ENCODE measurements at places on chromosomes 6 and 20. TPM values are rescaled to one million over a fixed set of nuclear protein-coding genes. Genes with fewer than 3 reads are reported as not detected.
A peak's percentile ranks its signal among the peaks of the same experiment; 100 is the strongest.

ACTL10 gene
- not detected for polyA plus RNA-seq

ANKRD6 gene
- 2.5 TPM for polyA plus RNA-seq

FYN gene
- 5.8 TPM for polyA plus RNA-seq

MICB gene
- 5.9 TPM for polyA plus RNA-seq

VWA7 gene
- polyA plus RNA-seq, result 1.1 TPM

ENPP5 gene
- not detected for polyA plus RNA-seq

MYH7B gene
- 0.23 TPM for polyA plus RNA-seq

- DNase-seq, result no peak
Measured at GRCh38 chr20:61661583-61661982, 404.1 kb downstream of the TAF4 start.

DNA sequence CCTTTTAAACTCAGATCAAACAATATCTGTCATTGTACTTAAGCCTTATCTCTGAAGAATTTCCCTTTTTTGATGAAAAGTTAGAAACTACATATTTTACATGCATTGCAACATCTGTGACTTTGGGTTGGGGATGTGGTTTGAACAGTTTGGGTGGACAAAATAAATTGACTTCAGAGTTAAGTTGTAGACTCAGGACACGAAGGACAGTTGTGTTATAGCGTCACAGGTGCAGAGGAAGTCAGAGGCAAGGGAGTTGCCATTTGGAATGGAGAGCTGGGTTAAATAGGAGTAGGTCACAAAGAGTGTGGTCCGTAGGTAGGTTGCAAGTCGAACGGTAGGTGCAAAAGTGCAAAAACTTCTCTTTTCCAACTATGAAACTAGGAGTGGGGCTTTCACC, 46.0 kb downstream of the ZFAND3 start:
- no peak for DNase-seq

DNA sequence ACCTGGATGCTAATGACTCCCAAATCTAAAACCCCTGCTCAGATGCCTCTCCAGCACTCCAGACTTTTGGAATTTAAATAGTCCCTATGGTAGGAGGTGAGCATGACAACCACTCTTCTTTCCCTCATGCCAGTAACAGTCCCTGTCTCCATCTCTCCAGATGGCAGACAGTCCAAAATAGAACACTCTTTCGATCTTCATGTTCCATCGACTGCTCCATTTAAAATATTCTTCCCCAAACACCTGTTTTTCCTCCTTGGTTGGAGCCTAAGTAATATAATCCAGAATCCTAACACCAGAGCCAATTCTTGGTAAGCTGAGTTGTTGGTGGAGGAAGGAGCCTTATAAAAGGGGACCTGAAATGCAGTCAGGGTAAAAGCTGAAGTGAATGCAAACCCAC, 723.5 kb upstream of the CHD6 start:
- DNase-seq, result no peak

- DNase-seq, result no peak
Measured at GRCh38 chr6:162092816-162093502, 634.6 kb downstream of the PRKN start.

DNA sequence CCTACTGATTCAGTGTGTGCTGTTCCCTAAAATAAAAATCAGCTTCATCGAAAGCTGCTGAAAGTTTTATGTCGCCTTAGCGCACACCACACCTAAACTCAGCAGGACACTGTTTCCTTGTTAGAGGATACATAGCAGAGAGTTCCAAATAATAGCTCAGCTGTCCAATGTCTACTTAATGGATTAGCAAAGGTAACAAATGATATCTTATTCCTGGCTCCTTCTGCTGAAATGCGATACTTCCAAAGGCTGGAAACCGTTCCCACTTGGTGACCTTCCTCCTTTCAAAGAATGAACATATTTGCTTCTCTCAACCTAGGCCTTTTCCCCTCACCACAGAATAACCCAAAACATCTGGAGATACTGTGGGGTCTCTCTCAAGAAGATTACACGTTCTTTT, 189.5 kb upstream of the GMDS start:
- DNase-seq, result no peak

GRCh38 chr20:44004306-44004915, 89.8 kb downstream of the TOX2 start:
- DNase-seq, result no peak

DNA sequence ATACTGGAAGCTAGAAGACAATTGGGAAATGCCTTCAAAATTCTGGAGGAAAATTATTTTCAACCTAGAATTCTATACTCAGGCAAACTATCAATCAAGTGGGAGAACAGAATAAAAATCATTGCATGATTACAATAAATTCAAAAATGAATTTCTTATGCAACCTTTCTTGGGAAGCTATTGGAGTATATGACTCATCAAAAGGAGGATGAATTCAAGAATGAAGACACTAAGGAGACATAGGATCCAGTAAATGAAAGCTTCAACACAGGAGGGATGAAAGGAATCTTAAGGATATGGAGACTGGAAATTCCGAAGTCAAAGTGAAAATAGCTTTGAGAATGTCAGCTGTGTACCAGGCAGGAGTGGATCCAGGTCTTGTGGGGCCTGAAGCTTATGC, 12.6 kb upstream of the UBR2 start:
- no peak for DNase-seq

DNA sequence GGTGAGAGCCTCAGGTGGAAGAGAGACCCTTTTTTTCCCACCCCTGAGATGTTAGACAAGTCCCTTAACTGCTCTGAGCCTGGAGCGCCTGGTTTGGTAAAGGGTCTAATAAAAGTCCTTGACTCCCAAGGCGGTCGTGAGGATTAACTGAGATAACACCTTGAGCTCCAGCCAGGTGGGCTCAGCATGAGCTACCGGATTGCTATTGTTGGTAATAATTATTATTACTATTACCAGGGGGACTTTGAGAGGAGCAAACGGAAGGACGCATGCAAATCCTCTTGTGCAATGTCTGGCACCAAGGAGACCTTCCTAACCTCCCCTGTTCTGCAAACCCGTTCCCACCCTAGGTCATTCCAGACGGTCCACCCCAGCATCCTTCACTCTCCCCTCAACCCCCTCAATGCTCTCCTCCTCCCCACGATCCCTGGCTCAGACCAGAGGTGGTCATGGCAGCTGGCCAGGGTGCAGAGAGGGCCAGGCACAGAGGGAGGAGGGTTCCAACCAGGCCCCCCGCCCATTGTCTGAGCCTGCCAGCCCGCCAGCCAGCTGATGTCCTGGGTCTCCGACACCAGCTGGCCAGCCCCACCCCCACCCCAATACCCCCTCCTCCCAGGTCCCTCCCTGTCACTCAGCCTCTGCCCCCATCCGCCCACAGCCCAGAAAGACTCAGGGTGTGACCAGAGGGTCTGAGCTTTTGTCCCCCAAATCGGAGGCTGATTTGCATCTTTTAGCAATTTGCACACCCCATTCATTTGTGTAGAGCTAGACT, 14.3 kb upstream of the CBFA2T2 start:
- DNase-seq, result no peak

DNA sequence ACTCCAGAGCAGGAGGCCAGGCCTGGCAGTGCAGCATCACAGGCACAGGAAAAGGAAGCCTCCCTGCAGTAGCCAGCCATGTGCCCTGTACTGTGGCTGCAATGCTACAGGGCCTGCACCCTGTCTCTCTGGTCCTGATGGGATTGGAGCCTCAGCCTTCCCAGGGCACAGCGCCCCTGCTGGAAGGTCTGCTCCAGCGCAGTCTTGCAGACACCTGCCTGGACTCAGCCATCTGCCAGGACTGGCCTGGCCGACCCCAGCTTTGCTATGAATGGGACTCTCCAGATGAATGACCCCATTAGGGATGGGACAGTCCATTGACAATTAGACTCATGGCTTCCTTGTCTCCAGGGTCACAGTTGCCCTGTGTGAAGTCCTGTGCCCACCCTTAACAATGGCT, 251.6 kb downstream of the ERMARD start:
- no peak for DNase-seq

GRCh38 chr6:16523606-16524379, 237.5 kb downstream of the ATXN1 start:
- DNase-seq, result no peak

DNA sequence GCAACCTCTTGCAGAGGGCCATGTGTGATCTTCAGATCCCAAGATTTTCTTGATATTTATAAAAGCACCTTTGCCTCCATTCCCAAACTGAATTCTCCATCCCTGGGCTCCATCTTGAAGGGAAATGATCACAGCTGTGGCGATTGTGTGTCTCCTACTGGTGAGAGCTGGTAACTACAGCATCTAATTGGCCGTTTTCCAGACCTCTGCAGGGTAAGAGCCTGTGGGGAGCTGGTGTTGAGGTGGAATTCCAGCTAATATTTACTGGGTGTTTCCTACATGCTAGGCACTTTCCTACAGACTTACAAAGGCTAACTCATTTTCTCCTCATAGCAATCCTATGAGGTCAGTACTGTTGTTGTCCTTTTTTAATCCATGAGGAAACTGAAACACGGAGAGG, 59.2 kb upstream of the FNDC1 start:
- peak; percentile 28 for DNase-seq

DNA sequence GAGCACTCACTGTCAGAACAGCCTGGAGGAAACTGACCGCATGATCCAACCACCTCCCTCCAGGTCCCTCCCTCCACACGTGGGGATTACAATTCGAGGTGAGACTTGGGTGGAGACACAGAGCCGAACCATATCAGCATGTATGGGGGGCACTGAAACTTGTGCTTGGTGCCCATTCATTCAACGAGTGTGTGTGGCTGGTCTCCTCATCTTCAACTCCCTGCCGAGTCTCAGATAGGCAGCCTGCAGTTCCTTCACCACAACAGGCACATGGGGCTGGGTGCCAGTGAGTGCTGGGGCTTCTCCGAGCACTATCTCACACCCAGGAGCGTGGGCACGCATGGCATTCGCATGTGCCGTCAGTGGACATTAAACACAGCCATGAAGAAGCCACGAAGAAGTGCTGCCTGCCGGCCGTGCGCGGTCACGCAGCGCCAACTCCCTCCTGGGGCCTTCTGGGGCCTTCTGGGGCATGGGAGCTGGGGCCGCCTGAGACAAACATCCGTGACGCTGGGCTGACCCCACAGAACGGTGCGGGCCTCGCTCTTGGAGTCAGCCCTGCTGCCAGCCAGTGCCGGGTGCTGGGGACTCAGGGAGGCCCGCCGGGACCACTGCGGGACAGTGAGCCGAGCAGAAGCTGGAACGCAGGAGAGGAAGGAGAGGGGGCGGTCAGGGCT, 714 bp upstream of the RTEL1 start:
- no peak for DNase-seq

- no peak for DNase-seq
Measured at GRCh38 chr20:39259808-39260207, 297.7 kb downstream of the DHX35 start.

DNA sequence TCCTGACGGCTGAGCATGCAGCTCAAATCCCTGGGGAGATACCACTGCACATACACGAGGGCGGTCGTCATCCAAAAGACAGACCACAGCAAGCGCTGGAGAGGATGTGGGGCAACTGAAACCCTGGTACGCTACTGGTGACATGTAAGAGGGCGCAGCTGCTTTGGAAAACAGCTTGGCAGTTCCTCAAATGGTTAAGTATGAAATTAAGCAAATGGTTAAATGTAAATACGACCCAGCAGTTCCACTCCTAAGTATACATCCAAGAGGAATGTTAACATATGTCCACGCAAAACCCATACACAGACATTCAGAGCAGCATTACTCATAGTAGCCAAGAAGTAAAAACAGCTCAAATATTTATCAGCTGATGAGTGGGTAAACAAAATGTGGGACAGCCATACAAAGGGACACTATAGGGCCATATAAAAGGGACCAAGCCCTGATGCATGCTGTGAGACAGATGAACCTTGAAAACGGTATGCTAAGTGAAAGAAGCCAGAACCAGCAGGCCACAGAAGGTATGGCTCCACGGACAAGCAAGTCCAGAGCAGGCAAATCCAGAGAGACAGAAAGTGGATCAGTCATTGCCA, 38.5 kb downstream of the RIPOR3 start:
- no peak for DNase-seq

GRCh38 chr20:23023621-23024177, 11.4 kb upstream of the SSTR4 start:
- no peak for DNase-seq

DNA sequence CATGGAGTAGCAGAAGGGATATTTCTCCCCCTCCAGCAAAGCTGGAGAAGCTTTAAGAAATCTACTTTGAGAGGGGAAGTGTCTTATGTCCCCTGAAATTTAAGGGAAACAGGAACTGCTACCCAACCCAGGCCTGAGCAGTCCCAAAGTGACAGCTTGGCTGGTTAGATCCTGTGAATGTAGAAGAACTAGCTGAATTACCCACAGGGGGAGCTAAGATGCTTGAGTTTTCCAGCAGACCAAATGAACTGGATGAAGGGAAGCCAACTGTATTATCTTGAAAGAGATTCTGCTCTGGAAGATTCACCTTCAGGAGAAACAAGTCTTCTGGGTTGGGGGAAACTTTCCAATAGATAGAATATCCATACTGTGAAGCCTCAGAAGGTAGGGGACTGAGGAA, 303.3 kb upstream of the MMS22L start:
- peak; percentile 4 for DNase-seq

DNA sequence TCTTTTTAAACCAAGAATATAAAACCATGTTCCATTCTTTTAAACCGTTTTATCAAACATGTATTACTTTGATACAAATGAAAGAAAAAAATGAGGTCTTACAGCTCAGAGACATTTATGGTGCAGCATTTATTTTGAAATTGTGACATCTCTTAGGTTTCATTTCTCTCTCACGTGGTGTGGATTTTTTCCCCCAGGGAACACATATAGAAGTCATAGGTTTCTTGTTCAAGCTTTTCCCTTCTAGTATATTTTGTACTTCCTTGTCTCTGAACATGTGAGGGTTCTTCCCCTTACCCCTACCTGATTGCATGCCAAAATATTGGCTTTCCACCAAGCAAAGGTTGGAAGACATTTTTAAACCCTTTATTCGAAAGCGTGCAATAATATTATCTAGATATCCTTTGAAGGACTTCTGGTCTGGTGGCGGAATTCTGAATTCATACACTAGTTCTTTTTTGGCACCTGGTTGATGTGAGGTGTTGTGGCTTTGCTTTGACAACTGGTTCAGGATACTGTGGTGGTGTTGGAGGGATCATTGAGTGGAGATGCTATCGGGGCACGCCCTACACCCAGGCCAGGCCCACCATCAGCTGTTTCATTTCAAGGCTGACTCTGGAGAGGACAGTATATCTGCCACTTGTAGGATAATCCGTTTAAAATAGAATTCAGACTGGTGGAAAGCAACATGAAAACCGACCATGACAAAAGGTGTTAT, 5.6 kb upstream of the FAM50B start:
- DNase-seq, result no peak

DNA sequence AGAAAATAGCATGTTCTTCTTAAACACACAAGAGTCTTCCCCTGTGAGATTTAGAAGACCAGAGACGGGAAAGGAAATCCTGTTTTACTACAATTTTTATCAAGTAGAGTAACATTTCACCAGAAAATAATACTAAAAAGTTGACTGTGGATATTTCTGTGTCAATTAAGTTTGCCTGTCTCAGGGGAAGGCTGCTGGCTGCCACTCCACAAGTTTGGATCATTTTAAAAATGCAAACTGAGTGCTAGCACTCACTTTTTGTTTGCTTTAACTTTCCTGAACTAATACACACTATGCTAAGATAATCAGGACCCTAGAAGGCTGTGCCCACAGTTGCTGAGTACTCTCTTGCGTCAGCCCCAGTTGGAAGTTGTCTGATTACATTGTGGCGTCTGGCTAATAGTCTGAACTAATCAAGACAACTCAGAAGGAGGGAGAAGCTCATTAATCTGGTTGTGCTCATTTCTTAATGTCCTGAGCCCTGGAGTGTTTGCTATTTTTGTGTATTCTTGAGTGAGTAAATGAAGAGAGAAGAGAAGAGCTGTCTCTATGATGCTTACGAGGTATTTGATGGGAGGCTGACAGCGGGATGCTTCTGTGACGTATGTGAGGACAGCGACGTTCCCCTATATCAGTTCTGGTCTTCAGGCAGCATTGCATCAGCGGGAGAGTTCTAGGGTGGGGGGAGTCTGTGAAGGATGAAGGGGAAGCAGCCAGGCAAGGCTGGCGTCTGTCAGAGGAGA, 664.2 kb downstream of the QKI start:
- no peak for DNase-seq
